GM04504 (cell line): ENCODE measurements at places on chromosomes 3 and 15.
A peak's percentile ranks its signal among the peaks of the same experiment; 100 is the strongest.

- DNase-seq, result no peak
These were observed 183.7 kb upstream of the LMCD1 start for GRCh38 chr3:8317661-8318649.

DNA sequence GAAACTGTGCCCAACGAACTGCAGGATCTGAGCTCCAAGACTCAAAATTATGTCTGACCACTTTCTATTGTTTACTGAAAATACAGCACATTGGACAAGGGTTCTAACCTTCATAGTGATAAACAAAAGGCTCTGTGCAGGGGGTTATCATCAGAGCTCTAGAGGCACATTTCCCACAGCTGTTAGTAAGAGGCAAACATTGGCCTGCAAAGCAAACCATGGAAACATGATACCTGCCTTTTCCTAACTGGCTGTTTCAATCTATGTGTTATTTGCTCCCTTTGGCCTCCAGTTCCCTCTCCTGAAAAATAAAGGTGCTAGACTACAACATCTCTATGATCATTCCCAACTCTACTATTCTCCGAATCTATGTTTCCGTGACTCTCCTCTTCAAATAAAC lies 159.7 kb upstream of the ARHGEF26 start:
- no peak for DNase-seq

DNA sequence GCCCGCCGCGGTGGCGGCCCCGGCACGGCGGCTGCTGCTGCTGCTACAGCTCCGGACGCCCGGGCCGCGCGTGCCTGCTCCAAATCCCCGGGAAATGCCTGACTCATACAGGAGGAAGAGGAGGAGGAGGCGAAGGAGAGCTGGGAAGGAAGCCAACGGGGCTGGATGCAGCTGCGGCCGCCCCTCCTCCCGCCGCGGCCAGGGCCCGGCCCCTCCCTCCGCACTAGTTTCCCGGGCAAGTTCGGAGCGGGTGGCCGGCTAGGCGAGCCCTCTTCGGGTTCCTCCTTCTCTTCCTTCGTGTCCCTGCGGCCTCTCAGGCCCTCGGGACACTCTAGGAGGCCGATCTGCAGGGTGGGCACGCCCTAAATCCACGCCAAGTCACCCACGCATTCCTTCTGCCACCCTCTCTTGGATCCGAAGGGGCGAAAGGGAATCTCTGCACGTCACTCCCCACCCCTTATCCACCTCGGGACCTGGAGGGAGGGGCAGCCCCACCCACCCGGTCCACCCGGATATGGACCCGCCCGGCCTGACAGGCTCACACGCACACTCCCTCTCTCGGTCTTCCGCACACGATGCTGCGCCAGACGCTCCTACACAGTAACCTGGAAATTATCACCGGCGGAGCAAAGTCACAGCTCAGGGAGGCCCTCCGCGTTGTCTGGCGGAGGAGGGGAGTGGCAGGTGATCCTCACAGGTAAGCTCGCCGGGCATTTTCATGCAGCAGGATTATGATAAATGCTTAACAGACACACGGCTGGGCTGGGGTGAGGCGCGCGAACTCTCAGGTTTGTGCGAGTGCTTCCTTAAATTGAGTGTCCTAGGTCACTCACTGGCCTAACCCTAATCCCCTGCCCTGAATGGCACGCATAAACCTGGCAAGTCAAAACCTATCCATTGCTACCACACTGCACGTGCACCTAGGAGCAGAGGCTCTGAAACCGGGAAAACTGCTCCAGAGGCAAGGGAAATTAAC lies at the start of the genes OSBPL10 and ZNF860:
TSS of gene OSBPL10 (minus strand) at position 57 of the 976 bp plus-strand sequence. CDS start 83 bp downstream, outside the sequence.
TSS of gene ZNF860 (plus strand) at position 545 of the 976 bp plus-strand sequence. CDS start 7,330 bp downstream, outside the sequence.
- DNase-seq, result peak; percentile 53

DNA sequence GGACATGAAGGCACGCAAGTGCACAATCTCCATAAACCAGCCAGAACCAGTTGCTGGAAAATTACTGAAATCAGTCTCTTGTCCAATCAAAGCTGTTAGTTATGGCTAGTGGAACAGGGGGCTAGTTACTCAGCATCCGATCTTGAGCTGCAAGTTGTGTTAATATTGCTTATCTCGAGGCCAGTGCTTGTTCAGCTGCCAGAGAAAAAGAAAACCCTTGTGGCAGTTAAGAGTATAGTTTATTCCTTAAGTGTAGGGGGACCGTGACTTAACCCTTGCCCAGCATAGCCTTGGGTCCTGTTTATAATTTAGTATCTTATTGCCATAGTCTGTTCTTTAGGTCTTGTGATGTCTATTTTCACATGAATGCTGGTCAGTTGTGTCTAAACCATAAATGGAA lies 268.5 kb downstream of the CD47 start:
- no peak for DNase-seq

DNA sequence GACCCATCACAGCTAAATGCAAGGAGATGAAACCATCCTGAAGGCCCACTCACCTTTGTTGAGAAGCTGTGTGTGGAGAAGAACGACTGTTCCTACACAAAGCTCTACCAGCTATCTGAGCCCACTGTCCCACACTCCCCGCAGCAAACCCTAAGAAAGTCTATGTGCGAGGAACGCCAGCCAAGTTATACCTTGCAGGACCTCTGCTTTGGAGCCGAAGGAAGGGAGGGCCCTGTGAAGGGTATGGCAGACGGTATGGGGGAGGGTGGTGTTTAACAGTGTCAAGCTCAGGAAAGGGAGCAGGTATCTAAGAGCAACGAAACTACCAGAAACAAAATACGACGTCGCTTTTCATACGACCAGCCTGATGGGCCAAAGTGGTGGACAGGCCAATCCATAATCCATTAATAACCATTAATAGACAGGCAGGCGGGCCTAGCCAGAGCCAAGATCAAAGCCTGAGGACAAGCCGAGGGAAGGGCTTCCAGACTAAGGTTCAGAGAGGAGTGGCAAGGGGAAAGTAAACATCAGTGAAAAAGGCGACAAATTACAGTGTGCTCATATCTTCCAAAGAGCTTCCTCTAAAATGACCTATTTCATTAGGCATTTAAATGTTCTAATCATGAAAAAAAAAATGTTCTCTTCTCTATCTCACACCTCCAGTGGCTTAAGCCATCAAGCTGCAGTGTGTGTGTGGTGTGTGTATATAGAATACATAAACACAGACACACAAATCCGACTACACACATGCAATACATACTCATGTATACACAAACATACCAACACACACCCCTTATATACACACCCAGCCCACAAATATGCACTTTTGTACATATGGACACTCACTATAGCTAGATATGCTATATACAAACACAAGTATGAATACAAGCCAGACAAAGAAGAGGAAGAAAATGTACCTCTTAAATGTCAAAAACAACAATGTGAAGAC lies 43.9 kb downstream of the PTPN23 start:
- no peak for DNase-seq

DNA sequence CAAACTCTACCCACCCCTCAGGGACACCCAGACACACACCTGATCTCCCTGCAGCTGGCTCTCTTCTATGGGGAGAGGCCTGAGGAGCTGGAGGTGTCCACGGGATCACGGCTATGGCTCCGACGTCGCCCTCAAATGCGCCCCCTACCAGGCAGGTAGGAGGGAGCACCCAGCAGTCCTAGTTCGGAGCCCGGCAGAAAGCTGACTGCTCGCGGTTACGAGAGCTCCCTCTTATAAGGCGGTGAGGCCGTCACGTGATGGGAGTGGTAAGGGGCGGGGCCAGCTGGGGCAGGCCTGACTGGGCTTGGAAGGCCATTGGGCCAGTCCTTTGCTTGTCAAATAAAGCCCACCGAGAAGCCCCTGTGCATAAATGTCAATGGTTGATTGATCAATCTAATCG lies at the start of gene PRR20G:
TSS of gene PRR20G (minus strand) at position 207 of the 400 bp plus-strand sequence. CDS start 681 bp downstream, outside the sequence.
- DNase-seq, result no peak

DNA sequence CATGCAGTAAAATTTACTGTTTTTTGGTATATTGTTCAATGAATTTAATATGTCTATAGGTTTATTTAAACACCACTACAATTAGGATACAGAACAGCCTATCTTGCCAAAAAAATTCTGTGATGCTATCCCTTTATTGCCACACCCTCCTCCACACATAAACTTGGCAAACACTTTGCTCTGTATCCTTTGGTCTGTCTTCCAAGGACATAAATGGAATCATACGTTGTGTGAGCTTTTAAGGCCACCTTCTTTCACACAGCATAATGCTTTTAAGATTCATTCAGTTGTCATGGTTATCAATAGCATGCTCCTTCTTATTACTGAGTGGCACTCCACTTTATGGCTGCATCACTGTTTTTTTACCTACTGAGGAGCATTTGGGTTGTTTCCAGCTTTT lies 71.5 kb downstream of the CERS3 start:
- DNase-seq, result no peak

GRCh38 chr3:150936693-150937092 lies 31.5 kb upstream of the MINDY4B start:
- no peak for DNase-seq

DNA sequence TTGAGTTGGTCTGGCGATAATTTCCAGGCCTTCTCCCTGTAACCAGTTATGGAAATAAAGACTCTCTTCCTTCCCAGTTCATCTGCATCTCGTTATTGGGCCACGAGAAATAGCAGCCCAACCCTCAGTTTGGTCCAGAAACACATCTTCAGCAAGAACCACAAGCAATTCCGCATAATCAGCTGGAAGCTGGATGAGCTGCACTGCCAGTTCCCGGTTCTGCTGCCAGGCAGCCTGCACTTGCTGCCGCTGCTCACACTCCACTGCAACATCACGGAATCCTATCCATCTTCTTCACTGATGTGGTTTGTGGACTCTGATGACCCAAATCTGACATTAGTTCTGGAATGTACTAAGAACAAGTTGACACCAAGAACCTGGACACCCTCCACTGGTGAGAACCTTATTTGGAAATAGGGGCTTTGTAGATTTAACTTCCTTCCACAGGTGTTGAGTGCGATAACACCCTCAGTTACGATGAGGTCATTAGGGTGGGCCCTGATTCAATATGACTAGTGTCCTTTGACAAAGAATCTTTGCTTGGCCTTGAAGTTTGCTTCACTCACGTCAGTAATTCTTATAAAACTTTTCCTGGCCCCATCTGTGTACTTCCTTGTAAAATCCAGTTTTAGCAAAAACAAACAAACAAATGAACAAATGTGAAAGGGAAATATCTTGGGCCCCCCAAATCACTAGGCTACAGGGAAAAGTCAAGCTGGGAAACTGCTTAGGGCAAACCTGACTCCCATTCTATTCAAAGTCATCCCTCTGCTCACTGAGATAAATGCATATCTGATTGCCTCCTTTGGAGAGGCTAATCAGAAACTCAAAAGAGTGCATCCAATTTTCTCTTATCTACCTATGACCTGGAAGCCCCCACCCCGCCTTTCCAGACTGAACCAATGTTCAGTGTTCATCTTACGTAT lies 221.9 kb upstream of the PROK2 start:
- no peak for DNase-seq
